Panc1 (cell line): ENCODE measurements at places on chromosomes 11 and 22. TPM values are rescaled to one million over a fixed set of nuclear protein-coding genes. Genes with fewer than 3 reads are reported as not detected.

The SMC1B gene
- total RNA-seq = 0.10 TPM

The RTN4RL2 gene
- total RNA-seq = 0.90 TPM

The CBLIF gene
- not detected for total RNA-seq

The CTSF gene
- 28.7 TPM for total RNA-seq

The KCNQ1 gene
- total RNA-seq = 1.0 TPM

The CCDC87 gene
- 2.0 TPM for total RNA-seq

The SYT8 gene
- total RNA-seq = 3.5 TPM

The GALNT18 gene
- total RNA-seq = 8.6 TPM

The OR8K3 gene
- total RNA-seq = not detected

The C11orf16 gene
- 0.15 TPM for total RNA-seq

The OR4S2 gene
- total RNA-seq = not detected

The SPDYC gene
- total RNA-seq = not detected

The KCNC1 gene
- total RNA-seq = 0.95 TPM

The SLC22A6 gene
- not detected for total RNA-seq

The EIF3L gene
- 211 TPM for total RNA-seq

The MAJIN gene
- total RNA-seq = not detected

The RIMBP3C gene
- total RNA-seq = 0.90 TPM

The C22orf42 gene
- not detected for total RNA-seq

The TCN2 gene
- total RNA-seq = 2.4 TPM

The MED15 gene
- 59.3 TPM for total RNA-seq

The INPP5J gene
- 1.7 TPM for total RNA-seq

The OR51E2 gene
- total RNA-seq = not detected

The GRAP2 gene
- total RNA-seq = 0.54 TPM

The NKAPD1 gene
- total RNA-seq = 19.7 TPM

The NRIP3 gene
- total RNA-seq = 22.8 TPM
